D341Med (cell line): ENCODE measurements at places on chromosomes 16 and 17.

- peak; percentile 53 for DNase-seq
Observed at GRCh38 chr17:64736804-64737492, 74.8 kb upstream of the SMURF2 start.

GRCh38 chr16:67750466-67750865, 31.4 kb upstream of the GFOD2 start:
- DNase-seq, result no peak

- DNase-seq, result no peak
Observed at GRCh38 chr17:78374189-78374588, 4.3 kb upstream of the PGS1 start.

- DNase-seq, result no peak
Observed at GRCh38 chr16:51951668-51952298, 595.2 kb downstream of the TOX3 start.

DNA sequence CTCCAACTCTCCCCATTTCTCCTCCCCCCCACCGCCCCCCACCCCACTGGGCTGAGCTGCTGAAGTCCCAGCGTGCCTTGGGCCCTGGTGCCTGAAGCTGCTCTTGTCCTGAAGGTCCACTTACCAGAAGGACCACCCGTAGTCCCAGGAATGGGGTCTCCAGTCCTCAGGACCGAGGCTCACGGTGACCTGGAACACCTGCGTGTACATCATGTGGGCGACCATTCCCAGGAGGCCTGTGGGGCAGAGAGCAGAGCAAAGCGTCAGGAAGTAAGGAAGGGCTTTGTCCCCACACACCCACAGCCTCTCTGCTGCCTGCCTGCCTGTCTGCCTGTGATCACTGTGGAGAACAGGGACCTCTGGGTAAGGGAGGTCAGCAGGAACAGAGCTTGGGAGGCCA, 218.7 kb downstream of the GSG1L start:
- no peak for DNase-seq

- DNase-seq, result no peak
Observed at GRCh38 chr17:77719806-77720205, 238.7 kb upstream of the TNRC6C start.

DNA sequence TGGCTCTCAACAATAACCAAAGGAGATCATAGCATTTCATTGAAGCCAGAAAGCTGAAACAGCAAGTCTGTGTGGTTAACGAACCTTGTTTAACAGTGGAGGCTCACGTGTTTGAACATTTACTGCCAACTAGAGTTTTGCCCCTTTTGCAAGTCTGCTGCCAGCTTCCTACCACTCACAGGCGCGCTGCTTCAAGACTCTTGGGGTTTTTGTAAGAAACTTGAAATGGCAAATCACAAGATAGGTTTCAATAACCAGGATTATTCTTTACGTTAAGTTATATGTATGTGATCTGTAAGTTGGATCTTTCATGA, 1.2 kb downstream of the SNTB2 start:
- no peak for DNase-seq

DNA sequence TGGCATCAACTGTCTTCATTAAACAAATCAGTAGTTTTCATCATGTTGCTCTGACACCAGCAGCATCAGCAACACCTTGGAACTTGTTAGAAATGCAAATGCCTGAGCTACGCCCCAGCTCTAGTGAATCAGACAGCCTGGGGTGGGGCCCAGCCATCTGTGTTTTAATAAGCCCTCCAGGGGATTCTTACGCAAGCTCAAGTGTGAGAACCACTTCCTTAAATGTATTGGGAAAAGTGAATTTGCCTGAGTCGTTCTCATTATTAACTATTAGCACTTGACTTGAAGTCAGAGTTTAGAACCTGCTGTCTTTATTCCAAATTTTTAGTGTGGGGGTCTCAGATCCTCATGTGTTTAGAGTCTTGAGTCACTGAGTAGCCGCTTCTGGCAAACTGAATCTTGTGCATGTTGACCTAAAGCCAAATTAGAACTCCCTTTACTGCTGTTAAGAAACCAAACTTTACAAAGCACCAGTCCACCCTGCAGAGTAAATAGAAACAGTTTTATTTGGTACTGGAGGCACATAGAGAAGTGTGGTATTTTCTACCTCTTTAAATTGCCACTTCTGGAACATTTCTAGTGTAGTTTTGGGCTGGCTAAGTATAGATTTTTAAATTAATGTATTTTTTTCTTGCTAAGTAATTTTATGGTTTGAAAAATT, 137.4 kb upstream of the COX10 start:
- no peak for DNase-seq

DNA sequence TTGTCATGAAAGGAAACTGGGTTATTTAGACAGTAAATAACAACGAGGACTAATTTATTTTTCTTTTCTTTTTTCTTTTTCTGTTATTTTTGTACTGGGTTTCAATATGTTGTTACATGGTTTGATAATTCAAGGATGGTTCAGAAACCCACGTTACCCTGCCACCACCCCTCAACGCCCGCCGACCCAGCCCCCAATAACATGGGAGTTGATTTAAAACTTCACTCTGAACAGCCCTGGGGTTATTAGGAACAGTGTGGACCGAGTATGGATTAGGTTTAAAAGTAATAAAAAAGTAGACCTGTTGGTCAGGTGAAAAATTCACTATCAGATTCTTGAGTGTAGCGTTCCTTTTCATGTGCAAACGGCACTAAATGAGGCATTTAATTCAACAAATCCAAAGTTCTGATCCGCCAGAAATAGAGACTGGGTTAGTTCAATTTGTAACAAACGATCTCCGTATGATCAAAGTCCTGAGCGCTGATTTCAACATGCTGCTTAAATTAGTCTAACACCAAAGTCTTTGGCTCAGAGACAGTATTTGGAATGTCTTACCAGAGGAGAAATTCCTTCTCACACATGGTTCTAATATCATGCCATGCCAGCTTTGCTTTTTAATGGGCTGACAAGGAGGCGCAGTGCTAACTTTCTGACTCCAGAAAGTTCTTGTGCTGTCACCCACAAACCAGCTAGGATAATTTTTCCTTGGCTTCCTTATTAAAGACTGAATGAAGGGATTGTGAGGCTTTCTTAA, 173.1 kb upstream of the IRX3 start:
- no peak for DNase-seq

DNA sequence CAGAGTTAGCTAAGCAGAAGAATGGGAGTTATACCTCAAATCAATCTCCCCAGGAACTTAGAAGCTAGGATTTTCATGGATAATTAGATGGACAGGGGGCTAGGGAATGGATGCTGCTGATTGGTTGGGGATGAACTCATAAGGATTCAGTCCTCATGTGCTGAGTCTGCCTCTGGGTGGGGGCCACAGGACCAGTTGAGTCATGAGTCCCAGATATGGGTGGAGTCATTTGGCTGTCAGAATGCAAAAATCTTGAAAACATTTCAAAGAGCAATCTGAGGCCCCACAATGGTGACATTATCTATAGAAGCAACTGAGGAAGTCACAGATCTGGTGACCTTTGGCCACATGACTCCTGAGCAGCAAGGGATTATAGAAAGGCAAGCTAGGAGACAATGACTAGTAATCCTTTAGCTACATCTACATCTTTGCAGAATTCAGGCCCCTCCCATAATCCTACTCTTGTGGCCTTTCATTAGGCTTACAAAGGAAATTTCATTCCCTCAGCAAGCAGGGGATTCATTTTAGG, 82.6 kb upstream of the CCL2 start:
- no peak for DNase-seq

GRCh38 chr17:2184993-2185931, 118.3 kb downstream of the SMG6 start:
- DNase-seq, result no peak

- no peak for DNase-seq
Observed at GRCh38 chr16:69181-69580, 3.2 kb downstream of the RHBDF1 start.

- DNase-seq, result no peak
Observed at GRCh38 chr17:57589151-57590034, 155.7 kb downstream of the CCDC182 start.

DNA sequence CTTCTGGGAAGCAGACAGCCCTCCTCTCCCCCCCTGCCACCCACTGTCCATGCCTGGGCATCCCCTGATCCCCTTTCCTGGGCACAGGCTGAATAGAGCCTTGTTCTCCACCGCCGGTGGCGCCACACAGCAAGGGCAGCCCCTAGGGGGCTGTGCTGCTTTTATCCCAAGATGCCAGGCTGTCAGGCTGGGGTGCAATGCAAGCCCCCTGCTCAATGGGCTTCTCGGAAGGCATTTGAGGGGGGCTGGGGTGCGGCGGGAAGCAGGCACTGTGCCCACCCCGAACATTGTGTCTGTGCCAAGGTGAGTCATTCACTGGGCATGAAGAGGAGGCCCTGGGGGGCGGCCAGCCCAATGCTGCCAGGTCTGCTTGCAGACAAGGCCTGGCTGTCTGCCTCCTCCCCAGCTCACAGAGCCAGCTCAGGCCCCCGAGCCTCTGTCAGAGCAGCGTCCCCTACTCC, 1.5 kb upstream of the GFAP start:
- peak; percentile 50 for DNase-seq

DNA sequence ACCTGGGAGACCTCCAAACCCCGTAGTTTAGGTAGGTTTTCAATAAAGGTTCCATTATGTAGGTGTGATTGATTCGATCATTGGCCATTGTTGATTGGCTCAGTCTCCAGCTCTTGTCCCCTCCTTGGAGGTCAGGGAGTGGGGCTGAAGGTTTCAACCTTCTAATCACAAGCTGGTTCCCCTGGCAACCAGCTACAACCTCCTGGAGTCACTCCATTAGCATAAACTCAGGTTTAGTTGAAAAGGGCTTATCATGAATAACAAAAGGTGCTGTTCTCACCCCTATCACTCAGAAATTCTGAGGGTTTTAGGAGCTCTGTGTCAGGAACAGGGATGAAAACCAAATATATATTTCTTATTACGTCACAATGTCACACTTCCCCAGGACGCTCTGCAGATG, 28.5 kb downstream of the TMEM132E start:
- no peak for DNase-seq

- DNase-seq, result peak; percentile 85
Observed at GRCh38 chr17:80036715-80037477, 454 bp downstream of the CCDC40 start.

GRCh38 chr17:37664214-37664613, 21.0 kb upstream of the DDX52 start:
- DNase-seq, result no peak

- DNase-seq, result no peak
Observed at GRCh38 chr17:65660078-65660477, 98.6 kb upstream of the AXIN2 start.

GRCh38 chr16:86714166-86714565, 135.8 kb downstream of the FOXL1 start:
- no peak for DNase-seq

- no peak for DNase-seq
Observed at GRCh38 chr17:13428611-13429042, 173.1 kb downstream of the HS3ST3A1 start.

GRCh38 chr17:35560703-35561102, at the start of gene SLFN14:
TSS of gene SLFN14 (minus strand) at chr17:35560819. CDS start at chr17:35558062, 2,757 bp downstream.
- no peak for DNase-seq

- no peak for DNase-seq
Observed at GRCh38 chr16:27374221-27374803, 27.7 kb upstream of the IL21R start.

GRCh38 chr16:88318521-88318920, 64.2 kb upstream of the ZNF469 start:
- DNase-seq, result no peak

- DNase-seq, result peak; percentile 28
Observed at GRCh38 chr16:1407753-1408152, 6.8 kb downstream of the UNKL start.

DNA sequence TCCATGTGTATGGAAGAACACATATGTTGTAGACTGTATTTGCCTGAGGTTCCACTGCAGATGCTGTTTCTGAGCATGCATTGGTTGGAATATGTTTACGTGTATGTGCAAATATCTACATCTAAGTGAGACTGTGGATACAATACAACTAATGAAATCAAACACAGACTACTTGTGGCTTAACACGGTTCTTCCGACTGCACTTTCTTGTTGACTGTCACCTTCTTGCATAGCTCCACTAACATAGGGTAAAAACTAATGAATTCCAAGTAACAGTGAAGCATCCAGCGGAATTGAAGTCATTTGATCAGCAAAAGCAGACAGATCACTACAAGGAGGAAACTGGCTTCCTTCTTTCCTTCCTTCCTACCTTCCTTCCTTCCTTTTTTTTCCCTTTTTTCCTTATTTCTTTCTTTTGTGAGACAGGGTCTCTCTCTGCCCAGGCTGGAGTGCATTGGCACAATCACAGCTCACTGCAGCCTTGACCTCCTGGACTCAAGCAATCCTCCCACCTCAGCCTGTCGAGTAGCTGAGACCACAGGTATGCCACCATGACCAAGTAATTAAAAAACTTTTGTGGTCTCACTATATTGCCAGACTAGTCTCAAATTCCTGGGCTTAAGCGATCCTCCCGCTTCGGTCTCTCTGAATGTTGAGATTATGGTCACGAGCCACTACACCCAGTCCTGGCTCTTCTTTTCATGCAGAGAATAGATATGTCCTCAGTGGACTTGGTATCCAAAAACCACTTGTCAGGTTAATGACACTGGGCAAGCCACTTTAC, 22.0 kb upstream of the CCL1 start:
- DNase-seq, result no peak

DNA sequence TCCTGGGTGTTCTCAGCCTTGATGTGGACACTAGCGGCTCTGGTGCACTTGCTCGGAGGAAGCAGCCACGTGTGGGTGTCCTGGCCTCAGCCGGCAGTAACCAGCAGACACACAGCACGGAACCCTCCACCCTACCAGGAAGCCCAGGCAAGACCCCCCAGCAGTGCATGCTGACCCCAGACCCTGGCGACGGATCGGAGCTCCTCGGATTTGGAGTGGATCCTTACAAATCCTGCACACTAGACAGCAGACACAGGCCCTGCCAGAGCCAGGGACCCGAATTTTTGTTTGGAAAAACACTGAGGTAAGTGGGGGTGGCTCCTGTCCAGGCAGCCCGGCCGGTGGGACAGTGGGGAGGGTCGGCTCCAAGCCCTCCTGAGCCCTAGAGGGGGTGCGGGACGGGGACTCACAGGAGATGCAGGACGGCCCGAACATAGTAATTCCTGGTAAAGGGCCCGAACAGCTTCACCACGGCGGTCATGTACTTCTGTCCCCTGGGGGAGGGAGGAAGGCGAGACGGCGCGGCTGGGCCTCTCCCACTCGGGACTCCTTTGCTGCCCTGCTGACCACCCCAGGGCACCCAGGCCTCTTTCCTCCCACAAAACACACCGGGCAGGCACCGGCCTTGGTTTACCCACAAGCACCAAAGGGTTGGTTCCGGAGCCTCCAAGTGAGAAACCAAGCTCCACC, 4.4 kb downstream of the CYBA start:
- DNase-seq, result no peak

GRCh38 chr17:54009502-54009901, 186.8 kb downstream of the KIF2B start:
- no peak for DNase-seq

- DNase-seq, result no peak
Observed at GRCh38 chr16:85173146-85173980, 61.1 kb upstream of the CIBAR2 start.

DNA sequence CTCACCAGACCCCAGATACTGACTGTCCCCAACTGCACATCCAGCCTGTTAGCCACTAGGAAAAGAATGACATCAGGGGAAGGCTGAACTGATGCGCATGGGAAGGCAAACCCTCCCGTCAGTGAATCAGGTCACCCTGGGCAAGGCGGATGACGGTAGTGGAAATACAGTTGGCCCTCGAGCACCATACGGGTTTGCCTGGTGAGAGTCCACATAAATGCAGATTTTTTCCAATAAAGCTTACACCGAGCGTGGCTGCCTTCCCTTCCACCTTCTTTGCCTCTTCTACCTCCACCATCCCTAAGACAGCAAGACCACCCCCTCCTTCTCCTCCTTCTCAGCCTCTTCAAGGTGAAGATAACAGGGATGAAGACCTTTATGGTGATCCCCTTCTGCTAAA, 236.1 kb upstream of the TNRC6C start:
- DNase-seq, result no peak

- DNase-seq, result no peak
Observed at GRCh38 chr16:69283851-69284250, 27.3 kb upstream of the VPS4A start.
